ENCODE measurements at places on chromosomes 6 and 20.

DNA sequence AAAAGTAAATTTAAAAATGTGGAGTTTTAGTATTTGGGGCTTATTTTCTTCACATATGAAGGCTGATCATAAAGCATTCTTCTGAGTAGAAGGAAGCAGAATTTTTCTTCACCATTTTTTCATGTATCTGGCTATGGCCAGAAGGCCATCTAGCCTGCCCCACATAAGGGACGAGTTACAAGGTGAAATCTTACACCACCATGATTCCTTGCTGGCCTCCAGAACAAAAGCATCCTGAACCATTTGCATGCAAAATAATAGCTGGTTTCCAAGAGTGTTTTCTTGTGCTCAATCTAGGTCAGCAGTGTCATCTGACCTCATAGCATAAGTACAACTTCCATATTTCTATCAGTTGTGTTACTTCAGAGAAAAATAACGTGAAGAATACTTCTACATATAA, 93.1 kb downstream of the BMP5 start:
- no peak for DNase-seq

DNA sequence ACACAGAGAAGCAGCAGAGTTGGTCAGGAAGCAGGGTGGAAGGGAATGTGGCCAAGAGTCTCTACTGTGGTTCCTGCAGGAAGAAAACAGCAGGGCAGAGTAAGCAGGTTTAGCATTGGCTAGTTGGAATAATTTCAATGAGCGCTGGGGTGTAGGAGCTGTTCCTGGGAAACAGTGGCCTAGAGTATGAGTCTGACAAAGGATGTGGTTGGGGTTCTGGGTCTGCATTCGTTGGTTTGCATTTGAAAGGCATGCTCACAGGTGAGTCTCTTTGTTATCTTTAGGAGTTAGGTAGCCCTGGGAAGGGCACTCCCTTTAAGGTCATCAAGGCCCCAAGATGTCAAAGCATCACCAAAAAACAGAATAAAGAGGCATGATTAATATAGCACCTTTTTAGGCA, 911.6 kb upstream of the SLC35B3 start:
- DNase-seq: no peak

GRCh38 chr6:42702200-42702599, 20.2 kb downstream of the PRPH2 start:
- no peak for DNase-seq

- no peak for DNase-seq
These were observed 31.3 kb downstream of the KLHL31 start for GRCh38 chr6:53634184-53634631.

DNA sequence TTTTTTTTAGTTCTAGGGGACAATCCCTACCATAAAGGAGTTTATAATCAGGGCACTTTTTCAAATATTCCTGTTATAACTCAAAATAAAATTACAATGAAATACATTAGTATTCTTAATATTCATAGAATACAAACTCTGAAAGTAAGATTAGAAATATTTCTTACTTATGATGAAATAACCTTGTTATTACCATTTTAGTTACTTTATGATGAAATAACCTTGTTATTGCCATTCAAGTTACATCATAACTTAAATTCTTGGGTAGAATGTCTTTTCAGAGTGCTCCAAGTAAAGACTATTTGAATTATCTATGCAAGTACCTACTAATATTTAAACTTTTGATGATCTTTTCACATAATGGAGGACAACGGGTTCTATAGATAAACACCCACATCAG, 43.2 kb downstream of the PACRG start:
- no peak for DNase-seq

DNA sequence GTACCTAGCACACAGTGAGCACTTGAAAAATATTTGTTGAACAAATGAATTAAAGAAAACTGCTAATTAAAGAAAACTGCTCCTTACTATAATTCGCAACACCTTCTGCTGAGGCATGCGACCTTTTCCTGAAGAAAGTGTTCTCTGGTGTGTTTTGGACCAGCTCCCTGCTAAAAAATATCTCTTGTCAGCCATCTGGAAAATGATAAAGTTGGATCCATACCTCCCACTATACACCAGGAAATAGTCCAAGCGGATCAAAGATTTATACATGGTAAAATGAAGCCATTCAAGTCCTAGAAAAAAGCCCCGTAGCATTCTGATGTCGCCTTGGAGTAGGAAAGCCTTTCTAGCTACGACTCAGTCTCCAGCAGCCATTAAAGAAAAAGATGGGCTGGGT, 43.3 kb downstream of the OVOL2 start:
- DNase-seq: no peak

Data from DMS153 (cell line).